ENCODE measurements at places on chromosomes 1 and 21.

DNA sequence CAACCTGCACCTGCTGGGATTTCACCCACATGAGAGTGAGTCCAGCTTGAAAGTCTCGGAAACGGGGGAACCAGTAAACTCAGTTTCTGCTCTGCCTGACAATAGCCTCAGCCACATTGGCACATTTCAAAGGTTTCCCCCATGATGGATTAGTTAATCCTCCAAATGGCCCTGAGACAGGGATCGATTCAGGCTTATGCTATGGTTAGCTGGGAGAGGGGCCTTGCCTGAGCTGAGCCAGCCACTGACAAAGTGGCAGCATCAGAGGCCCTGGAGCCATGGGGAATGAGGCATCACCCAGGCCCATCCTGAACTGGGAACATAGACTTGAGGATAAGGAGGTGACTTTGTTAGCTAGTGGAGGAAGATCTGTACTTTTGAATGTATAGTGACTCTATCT is 2.9 kb upstream of the CLSTN1 start:
- DNase-seq: no peak

GRCh38 chr1:174815474-174815908 is 184.3 kb upstream of the CACYBP start:
- no peak for DNase-seq

DNA sequence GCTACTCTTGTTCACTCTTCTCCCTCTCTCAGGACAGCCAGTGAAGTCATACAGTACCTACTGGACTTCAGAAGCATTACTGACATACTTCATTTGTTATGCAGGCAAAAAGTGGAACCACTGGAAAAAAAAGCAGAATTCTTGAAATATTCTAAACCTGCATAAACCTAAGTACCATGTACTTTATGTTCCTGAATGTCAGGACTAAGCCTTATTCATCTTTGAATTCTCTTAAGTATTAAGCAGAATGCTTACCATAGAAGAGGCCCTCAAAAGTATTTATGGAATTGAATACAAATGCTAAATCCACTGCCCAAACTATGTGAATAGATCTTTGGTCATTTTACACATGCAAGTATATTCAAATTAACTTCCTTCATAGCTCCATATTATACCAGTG is 7.8 kb downstream of the PSMB2 start:
- no peak for DNase-seq

DNA sequence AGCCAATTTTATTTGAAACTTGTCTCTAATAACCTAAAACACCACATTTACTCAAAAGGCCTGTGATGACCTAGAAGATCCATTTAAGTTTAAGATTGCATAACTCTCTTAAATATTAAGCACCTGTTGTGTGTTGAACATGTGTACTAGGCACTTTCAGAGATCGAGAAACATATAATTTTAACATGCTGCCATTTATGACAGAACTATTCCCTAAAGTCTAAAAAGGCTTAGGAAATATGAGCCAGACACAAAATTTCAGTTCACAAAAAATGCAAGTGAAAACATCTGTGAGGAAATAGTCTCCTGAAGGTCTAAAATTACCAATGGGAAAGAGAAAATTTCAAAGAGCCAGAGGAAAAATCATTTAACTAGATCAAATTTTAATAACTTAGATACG is 37.7 kb downstream of the CEP170 start:
- no peak for DNase-seq

GRCh38 chr1:231196728-231197127 is 34.9 kb downstream of the TRIM67 start:
- no peak for DNase-seq

- DNase-seq: no peak
These were observed 413.3 kb upstream of the ADGRL2 start for GRCh38 chr1:81387446-81387845.

- DNase-seq: no peak
These were observed at the start of gene CD160 for GRCh38 chr1:145719230-145720079. Gene CD160, plus strand, starts transcription at chr1:145719499. Its CDS starts 8,829 bp downstream, at chr1:145728328.

DNA sequence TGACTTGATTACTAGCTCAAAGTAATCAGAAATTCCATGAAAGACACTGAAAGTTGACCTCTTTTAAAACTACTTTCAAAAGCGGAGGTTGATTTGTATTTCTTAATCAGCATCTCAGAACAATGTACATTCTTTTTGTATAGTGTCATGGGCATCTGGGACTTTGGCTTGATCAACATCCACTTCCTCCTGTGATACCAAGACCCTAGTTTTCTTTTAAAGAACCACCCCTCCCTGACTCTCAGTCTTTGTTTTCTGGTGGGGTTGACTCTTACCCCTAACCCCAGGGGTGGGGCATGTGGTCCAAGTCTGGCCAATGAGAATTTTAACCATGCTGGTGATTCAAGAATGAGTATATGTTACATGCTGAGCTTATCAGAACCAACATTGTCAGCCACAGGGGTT is 21.7 kb upstream of the IRF2BP2 start:
- no peak for DNase-seq

DNA sequence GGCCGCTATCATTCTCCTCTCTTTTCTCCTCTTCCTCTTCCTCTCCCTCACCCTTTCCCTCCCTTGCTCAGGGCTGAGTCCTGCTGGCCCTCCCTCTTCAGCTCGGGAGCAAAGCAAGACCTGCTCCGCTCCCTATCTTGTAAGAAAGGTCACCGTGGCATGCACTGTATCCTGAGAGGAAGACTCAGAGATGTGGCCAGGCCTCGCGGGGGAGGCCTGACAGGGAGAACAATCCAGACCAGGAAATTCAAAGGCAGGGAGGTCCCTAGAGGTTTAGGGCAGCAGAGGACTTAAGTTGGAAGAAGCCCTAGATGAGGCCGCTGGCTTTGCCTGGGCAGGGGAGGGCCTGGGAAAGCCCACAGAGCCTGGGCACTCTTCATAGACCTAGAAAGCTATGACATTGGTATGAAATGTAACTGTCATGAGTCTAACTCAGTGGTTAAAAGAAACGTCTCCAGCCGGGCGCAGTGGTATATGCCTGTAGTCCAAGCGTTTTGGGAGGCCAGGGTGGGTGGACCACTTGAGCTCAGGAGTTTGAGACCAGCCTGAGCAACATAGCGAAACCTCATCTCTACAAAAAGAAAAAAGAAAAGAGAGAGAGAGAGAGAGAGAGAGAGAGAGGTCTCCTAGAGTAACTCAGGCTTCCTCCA is 14.6 kb upstream of the PTAFR start:
- DNase-seq: no peak

DNA sequence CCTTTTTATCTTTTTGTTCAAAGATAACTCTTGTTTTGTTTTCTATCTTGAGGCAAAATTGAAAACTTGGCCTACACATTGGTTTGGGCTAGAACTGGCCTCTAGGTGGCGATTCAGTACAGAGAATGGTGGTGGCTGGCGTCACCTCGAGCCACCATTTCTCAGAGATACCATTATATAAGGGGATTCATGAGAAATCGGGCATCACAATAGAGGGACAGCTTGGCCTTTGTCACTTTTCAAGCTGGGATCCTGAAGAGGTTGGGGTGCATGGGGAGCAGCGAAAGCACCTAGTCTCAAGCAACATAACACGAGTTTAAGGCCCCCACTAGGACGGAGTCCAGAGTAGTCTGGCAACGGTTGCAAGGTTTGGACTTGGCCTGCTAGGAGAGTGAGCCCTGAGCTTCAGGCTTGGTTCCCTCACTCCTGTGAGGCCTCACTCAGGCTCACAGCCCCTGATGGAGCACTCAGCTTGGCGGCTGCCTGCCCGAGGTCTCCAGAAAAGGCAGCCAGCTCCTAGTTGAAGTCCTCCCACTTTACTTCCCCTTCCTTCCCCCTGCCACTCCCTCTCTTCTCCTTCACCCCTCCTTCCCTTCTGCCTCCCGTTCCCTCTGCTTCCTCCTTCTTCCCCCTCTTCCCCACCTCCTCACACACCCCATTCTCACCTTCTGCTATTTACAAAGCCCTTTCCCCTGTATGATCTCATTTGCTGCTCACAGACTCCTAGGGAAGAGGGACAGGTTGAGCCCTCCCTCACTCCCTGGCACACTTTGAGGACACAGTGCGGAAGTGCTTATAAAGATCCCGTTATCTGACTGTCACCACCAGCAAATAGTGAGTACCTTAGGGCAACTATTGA is 67.8 kb downstream of the LRIG2 start:
- DNase-seq: peak; percentile 8

GRCh38 chr1:26218906-26219494 is 15.0 kb upstream of the CEP85 start:
- no peak for DNase-seq

DNA sequence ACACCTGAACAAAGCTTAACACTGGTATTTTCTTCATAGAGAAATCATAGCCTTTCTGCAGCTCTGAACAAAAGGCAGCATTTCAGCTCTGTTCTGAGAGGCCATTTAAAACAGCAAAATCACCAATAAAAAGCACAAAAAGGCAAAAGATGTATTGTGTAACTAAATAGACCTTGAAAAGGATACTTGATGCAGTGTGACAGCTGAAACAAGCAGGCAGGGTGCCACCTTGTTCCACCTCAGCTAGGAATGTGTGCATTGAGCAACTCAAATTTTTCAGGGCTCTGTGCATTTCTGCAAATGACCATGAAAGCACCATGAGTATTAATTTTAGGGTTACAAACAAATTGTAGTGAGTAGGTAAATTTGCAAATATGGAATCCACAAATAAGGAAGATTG is 65.8 kb downstream of the RHOU start:
- no peak for DNase-seq

DNA sequence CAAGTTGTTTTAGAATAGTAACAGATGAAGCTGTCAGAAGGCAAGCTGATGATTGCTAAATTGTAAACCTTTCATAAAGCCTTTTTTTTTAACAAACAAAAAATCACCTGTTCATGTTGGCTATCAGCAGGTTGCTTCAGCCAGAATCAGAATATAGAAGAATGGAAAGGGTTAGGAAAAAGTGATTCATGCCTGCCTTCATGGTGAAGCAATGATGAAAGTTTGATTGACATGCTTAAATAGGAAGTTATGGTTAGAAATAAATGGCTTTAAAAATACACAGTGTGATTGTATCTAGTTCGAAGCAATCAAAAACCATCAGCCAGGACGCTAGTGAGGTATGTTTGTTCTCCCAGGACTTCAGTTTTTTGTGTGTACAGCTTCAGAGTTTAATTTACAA is 37.9 kb downstream of the GABPA start:
- DNase-seq: no peak

DNA sequence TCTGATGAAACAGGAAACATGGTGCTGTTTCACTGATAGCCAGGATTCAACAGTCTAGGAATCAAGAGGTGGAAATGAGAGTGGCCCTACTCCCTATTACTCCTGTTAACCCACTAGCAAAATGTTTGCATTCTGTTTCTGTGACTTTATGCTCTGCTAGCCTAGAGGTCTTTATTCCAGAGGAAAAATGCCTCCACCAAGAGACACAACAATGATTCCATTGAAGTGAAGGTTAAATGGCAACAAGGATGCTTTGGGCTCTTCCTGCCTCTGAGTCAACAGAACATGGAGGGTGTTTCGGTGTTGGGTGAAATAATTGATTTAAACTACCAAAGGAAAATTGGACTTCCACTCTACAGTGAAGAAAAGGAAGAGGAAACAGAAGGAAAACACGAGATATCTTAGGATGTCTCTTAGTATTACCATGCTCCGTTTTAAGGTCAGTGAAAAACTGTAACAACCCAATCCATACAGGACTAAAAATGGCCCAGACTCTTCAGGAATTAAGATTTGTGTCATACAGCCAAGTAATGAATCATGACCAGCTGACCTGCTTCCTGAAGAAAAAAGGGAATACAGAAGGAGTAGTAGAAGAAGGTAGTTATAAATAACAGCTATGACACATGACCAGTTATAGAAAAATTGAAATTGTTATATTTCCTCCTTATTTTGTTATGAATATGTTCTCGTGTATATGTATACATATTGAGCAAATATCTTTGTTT is 1237.8 kb downstream of the NCAM2 start:
- no peak for DNase-seq

DNA sequence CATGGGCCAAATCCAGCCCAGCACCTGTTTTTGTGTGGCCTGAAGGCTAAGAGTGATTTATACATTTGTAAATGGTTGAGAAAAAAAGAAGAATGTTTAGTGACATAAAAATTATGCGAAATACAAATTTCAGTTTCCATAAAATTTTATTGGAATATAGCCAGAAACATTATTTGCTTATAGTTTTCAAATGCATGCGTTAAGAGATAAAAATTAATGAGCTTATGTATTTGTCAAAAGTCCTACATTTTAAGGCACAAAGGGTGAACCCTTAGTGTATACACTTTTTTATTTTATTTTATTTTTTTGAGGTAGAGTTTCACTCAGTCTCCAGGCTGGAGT is 2.1 kb downstream of the MORC3 start:
- DNase-seq: no peak

GRCh38 chr21:42002421-42002958 is 7.7 kb downstream of the ZBTB21 start:
- no peak for DNase-seq

DNA sequence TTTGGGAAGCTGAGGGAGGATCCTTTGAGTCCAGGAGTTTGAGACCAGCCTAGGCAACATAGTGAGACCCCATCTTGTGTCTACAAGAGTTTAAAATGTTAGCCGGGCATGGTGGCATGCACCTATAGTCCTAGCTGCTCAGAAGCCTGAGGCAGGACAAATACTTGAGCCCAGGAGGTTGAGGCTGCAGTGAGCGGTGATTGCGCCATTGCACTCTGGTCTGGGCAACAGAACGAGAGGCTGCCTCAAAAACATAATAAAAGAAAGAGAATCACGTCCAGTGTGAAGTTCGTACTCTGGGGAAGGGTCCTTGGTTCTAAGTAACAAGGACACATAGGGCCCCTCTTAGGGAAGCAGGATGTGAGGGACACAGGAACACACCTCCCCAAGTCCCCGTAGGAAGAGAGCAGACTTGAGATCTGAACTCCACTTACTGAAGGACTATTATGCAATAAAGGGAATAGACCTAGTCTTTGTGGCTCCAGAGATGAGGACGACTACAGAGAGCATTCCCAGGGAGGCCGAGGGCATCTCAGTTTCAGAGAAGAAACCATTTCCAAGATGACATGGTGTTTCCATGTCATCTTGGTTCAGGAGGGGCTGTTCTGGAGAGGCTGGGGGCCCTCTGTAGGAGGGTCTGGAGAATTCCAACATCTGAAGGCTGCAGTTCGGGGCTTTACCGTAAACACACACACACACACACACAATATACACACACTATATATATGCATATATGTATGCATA is 10.8 kb upstream of the ENO1 start:
- DNase-seq: no peak

DNA sequence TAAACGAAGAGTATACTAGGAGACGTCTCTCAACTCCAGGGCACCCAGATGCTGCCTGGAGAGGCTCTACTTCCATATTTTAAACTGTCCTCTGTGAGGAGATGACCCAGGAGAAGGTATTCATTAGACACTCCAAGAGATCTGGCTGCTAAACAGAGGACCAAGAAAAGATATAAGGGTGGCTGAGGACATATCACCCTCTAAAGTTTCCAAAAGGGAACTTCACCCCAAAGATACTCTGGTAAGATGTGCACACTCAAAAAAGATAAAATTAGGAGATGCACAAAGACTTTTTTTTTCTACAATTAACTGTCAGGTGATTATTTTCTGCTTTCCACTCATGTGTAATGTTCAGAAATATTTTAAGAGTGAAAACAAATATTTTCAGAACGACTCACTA is 1.4 kb downstream of the ZNF670 start:
- DNase-seq: no peak
